ENCODE measurements at places on chromosomes 4 and X.

DNA sequence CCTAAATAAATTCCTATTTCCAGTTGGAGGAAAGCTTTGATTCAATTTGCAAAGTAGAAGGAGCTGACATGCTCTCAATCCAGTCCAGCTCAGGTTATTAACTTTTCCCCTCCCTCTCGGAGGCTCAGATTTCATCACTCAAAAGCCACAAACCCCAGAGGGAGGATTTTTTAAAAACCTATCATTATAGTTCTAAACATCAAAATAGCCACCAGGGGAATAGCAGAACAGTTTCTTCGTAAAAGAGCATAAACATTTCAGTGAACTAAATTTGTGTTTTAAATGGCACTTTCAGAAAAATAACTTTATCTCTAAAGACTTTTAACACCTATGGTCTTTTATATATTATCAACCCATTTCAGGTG is 8.8 kb downstream of the GPRIN3 start:
- peak; percentile 10 for DNase-seq

- DNase-seq = no peak
Measured at GRCh38 chr4:73918058-73918457, 48.9 kb downstream of the CXCL1 start.

DNA sequence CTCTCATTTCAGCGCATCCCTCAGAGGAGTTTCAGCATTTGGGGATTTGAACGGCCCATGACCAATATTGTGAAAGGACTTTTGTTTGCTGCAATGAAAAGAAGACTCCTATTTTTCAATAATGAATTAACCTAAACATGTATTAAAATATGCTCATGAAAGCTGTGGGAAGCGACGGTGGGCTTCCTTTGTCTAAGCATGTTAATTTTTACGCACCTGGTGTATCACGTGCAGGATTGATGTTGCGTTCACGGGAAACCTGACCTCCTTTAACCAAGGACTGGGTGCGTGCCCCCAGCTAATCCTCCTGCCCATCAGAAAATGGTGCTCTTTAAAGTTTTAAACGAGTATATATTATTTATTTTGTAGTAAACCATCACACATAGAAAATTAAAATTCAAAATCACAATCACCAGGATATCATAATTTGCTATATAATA is 590 bp upstream of the CCDC110 start:
- no peak for DNase-seq

DNA sequence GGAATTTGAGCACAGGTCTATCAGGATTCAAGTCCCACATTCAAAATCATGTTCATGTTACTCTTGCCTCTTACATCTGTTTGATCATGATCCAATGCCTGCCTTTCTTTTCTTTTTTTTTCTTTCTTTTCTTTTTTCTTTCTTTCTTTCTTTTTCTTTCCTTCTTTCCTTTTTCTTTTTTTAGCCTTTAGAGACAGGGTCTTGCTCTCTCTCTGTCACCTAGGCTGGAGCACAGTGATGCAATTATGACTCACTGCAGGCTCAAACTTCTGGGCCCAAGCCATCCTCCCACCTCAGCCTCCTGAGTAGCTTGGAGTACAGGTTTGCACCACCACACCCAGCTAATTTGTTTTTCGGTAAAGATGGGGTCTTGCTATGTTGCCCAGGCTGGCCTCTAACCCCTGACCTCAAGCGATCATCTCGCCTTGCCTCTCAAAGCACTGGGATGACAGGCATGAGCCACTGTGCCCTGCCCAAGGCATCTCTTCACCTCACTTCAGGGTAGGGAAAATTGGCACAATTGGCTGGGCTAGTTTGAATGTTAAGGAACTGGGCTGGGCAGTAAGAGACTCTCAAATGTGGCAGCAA is 359.2 kb downstream of the FBXW7 start:
- no peak for DNase-seq

GRCh38 chr4:86223472-86223871 is 136.4 kb downstream of the MAPK10 start:
- no peak for DNase-seq

GRCh38 chr4:157040405-157040804 is 35.5 kb upstream of the GLRB start:
- no peak for DNase-seq
